ENCODE measurements at places on chromosomes 11 and 22.

GRCh38 chr11:76139314-76139713, 67.0 kb downstream of the WNT11 start:
- peak; percentile 37 for DNase-seq

- no peak for DNase-seq
Observed at GRCh38 chr22:24894998-24895397, 51.5 kb downstream of the LHFPL7 start.

DNA sequence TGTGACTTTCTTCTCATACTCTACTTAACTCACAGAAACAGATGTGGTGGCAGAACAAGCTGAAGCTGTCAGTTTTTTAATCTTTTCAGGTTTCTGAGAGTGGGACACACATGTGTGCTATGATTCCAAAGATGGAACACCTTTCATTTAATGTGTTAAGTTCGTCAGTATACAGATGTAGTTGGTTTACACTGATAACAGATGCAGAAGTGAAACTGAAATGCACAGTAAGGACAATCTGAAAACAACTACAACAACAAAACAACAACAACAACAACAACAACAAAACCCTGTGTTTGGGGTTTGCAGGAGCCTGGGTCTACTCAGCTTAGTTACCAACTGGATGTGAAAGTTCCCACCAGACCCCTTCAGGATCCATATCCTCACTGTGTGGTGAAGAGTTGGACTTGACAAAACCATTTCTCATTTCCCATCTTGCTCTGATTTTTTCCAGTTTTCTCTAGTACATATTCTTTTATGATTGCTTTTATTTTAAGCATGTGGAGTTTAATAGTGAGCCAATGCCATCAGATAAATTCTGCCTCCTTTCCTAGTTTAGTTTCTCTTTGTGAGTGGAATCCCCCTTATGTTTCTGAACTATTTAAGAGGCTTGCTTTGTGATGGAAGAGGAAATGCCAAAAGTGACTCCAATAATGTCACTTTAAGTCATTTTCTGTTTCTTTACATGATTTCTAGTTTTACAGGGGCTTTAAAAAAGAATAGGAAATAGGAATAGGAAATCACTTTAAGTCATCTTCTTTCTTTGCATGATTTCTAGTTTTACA, 47.8 kb downstream of the ARHGAP42 start:
- no peak for DNase-seq

DNA sequence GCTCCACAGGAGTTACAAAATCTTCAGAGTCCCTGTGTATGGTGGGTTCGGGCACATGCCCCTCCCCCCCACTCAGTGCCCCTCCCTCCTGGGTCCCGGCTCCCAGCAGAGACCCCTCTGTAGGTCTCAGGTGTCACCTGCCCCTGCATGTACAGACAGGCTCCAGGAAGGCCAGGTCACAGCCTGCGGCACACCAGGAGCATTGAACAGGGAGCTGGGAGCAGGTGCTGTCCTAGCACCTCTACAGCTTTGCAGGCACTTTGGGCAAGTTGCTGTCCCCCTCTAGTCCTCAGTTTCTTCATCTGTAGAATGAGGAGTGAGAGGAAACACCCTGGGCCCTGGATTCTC, 80.1 kb upstream of the RTL6 start:
- no peak for DNase-seq

GRCh38 chr22:45407793-45408192, 5.6 kb downstream of the SMC1B start:
- DNase-seq = no peak

GRCh38 chr11:113103932-113104690, 142.9 kb downstream of the NCAM1 start:
- DNase-seq = no peak

- DNase-seq = peak; percentile 46
Observed at GRCh38 chr11:66868726-66869566, 12.1 kb downstream of the LRFN4 start.

GRCh38 chr11:67665541-67666302, 8.7 kb downstream of the ALDH3B2 start:
- DNase-seq = no peak

GRCh38 chr22:39283322-39284141, 35.9 kb downstream of the RPL3 start:
- DNase-seq = peak; percentile 51

DNA sequence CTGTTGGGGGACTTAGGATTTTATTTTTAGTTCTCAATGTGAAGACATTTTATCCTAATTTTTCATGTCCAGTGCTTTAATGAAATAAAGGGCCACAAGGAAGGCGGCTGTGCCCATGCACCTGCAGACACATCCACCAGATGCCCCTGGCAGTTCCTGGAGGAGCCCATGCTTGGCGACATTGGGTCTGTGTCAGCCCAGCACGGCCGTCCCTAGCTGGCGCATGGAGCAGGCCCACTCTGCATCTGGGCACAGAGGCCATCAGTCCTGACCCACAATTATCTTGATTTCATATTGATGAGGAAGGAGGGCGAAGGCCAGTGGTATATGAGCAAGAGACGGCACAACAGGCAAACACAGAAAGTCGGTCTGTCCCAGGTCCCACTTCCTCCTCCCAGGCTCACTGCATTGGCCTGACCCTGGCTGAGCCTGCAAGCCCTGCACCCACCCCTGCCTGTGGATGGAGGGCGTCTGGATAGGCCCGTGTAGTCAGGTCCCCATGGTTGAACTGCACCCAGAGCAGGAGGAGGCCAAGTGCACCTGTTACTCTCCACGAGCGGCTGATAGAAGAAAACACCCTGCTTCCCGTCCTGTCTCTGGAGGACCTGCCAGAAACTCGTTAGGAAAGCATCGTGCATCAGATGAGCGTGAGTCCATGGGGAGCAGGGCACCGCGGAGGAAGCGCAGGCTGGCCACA, 296.9 kb downstream of the BRD1 start:
- DNase-seq = no peak

- DNase-seq = peak; percentile 52
Observed at GRCh38 chr11:45803971-45804760, 783 bp upstream of the SLC35C1 start.

- DNase-seq = no peak
Observed at GRCh38 chr22:47718337-47718736, 955.9 kb downstream of the TBC1D22A start.

DNA sequence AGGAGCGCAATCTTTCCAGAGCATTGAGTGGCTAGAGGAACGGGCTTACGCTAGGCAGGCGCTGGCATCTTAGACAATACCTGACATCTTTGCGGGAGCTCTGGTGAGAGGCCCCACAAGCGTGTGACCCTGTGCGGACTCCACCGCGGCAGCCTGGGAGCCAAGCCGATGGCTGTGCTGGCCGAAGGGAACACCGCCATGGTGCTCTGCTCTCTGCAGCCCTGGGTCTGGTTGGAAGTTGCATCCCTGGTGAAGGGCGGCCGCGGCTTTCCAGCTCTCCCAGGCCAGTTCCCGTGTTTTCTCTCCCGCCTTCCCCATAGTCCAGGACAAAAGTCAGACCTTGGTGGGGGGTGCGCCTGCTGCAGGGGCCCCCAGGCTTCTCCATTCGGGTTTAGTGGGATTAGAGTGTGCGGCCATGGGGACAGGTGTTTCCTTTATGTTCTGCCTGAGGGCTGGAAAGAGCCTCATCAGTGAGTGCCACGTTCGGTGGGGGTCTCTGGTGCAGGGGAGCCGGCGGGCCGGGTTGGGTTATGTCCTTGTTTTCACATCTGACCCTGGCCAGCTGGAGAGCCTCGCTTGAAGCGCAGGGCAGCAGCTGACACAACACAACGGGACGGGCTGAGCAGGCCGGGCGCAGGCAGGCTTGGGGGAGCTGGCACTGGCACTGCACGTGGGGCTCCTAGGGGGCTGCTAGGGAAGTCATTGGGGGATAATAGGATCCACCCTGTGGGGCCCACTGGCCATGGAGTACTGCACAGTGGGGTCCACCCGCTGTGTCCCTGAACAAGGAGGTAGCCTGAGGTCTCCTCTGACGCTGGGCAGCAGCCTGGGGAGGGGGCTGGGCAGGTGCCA, 94.8 kb downstream of the KCNQ1 start:
- DNase-seq = no peak

GRCh38 chr11:769887-770641, 7.2 kb downstream of the GATD1 start:
- no peak for DNase-seq

DNA sequence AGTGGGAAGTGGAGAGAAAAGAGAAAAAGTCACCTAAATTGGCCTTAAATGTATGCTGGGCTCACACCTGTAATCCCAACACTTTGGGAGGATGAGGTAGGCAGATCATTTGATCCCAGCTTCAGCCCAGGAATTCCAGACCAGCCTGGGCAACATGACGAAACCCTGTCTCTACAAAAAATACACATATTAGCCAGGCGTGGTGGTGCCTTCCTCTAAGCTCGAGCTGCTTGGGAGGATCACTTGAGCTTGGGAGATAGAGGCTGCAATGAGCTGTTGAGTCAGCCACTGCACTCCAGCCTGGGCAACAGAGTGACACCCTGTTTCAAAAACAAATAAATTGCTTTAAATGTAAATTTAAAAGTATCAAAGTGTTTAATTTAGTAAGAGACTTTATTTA, 3.9 kb downstream of the CBL start:
- DNase-seq = peak; percentile 34

DNA sequence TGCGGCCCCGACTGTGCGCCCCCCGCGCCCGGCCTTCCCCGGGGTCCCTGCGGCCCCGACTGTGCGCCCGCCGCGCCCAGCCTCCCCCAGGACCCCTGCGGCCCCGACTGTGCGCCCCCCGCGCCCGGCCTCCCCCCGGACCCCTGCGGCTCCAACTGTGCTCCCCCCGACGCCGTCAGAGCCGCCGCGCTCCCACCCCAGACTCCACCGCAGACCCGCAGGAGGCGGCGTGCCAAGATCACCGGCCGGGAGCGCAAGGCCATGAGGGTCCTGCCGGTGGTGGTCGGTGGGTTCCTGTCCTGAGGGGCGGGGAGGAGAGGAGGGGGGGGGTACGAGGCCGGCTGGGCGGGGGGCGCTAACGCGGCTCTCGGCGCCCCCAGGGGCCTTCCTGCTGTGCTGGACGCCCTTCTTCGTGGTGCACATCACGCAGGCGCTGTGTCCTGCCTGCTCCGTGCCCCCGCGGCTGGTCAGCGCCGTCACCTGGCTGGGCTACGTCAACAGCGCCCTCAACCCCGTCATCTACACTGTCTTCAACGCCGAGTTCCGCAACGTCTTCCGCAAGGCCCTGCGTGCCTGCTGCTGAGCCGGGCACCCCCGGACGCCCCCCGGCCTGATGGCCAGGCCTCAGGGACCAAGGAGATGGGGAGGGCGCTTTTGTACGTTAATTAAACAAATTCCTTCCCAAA, 3.1 kb downstream of the DRD4 start:
- DNase-seq = peak; percentile 32

GRCh38 chr11:77506857-77507256, 33.0 kb upstream of the PAK1 start:
- DNase-seq = no peak

DNA sequence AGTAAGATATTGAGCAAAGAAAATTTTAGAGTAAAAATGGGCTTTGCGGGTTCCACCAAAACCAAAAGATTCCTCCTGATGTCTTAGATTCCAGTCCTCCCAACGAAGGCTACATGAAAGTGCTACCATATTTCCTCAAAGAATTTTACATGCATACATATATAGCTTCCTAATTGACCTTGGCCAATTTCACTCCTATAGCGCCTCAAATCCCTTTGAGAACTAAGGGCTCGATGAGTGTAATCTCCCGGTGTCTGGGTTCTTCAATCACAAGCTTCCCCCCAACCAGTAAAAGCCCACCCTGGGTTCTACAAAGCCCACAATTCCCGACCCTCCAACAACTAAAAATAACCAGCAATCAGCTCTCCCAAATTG, 1.2 kb downstream of the SIK3 start:
- DNase-seq = peak; percentile 28
